Activated T-helper 2 cell treated with anti-CD3 and anti-CD28 coated beads, Interferon-gamma antibody, Interleukin-2, Interleukin-4, amounts not matched to agents 10 μg/mL and 5 μg/mL and 100 μg/mL, durations not matched to agents 14 hours and 24 hours and 36 hours (primary cell): ENCODE measurements at places on chromosomes 16 and 17. TPM values are rescaled to one million over a fixed set of nuclear protein-coding genes. Genes with fewer than 3 reads are reported as not detected.

DNA sequence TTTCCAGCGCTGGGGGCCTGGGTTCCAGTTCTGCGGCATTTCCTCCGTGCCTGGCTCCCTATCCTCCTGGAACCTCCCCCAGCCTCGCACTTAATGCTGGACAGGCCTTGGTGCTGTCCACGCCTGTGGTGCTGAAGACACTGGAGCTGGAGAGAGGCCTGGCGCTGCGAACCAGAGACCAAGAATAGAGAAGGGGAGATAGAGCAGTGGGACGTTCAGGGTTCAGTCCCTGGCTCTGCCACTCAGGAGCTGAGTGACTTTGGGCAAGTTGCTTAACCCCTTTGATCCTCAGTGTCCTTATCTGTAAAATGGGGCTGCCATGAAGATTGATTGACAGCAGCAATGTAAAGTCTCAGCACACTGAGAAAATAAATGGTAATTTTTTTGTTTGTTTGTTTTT lies 11.9 kb downstream of the SBK1 start:
- no peaks in the 10 kb centered on the region for H3K27me3 ChIP-seq
- H3K27ac ChIP-seq = no peak overlapping the region
- no peak for DNase-seq

GRCh38 chr17:43534909-43535308 lies 11.2 kb downstream of the ETV4 start:
- H3K36me3 ChIP-seq = no peaks in the 10 kb centered on the region
- DNase-seq = no peak
- no peak overlapping the region for H3K27ac ChIP-seq
- no peaks in the 10 kb centered on the region for H3K27me3 ChIP-seq
- H3K4me1 ChIP-seq = peaks cover 4% of the 10 kb centered on the region

The CACNA1G gene
- not detected in 2 replicates for total RNA-seq

- H3K27me3 ChIP-seq = no peaks in the 10 kb centered on the region
- H3K27ac ChIP-seq = no peak overlapping the region
- no peak for DNase-seq
- H3K4me3 ChIP-seq = no peak overlapping the region
- H3K4me1 ChIP-seq = no peaks in the 10 kb centered on the region
- no peaks in the 10 kb centered on the region for H3K36me3 ChIP-seq
Observed at GRCh38 chr16:56286809-56287208, 95.5 kb downstream of the GNAO1 start.

The ARHGDIG gene
- 0.82 TPM in 1 of 2 replicates, not detected in the other for total RNA-seq

The MYH13 gene
- not detected in 2 replicates for total RNA-seq

GRCh38 chr17:73657473-73658116 lies 13.3 kb upstream of the SDK2 start:
- H3K27ac ChIP-seq = no peak overlapping the region
- no peaks in the 10 kb centered on the region for H3K4me1 ChIP-seq
- no peaks in the 10 kb centered on the region for H3K36me3 ChIP-seq
- DNase-seq = no peak
- peaks cover 15% of the 10 kb centered on the region for H3K27me3 ChIP-seq

GRCh38 chr17:18946536-18946935 lies 5.4 kb upstream of the SLC5A10 start:
- no peaks in the 10 kb centered on the region for H3K36me3 ChIP-seq
- H3K27ac ChIP-seq = no peak overlapping the region
- H3K4me3 ChIP-seq = no peak overlapping the region
- H3K27me3 ChIP-seq = peaks cover 38% of the 10 kb centered on the region
- DNase-seq = no peak

DNA sequence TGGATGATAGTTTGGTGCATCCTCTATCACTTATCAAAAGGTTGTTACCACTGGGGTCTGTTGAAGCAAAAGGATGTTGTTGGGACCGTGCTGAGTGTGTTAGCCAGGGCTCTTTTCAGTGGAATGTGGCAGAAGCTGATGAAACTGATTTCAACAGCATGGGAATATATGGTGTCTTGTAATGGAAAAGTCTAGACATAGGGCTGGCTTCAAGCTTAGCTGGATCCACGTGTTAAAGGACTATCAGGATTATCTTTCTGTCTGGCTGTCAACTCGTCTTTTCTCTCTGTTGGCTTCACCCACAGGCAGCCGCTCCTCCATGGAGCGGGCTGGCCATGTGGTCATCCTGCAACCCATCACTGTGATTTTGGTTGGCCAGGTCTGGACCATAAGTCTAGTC lies 8.7 kb downstream of the SNX29 start:
- no peaks in the 10 kb centered on the region for H3K27me3 ChIP-seq
- no peak for DNase-seq
- no peak overlapping the region for H3K4me3 ChIP-seq
- H3K27ac ChIP-seq = no peak overlapping the region
- H3K36me3 ChIP-seq = no peaks in the 10 kb centered on the region

The PRR11 gene
- total RNA-seq = 50.2 and 51.5 TPM in 2 replicates

- no peaks in the 10 kb centered on the region for H3K27me3 ChIP-seq
- H3K27ac ChIP-seq = no peak overlapping the region
- no peaks in the 10 kb centered on the region for H3K4me1 ChIP-seq
- no peak overlapping the region for H3K4me3 ChIP-seq
Observed at GRCh38 chr16:9556949-9557665, 465.7 kb downstream of the HAPSTR1 start.

- no peaks in the 10 kb centered on the region for H3K27me3 ChIP-seq
- DNase-seq = no peak
- no peaks in the 10 kb centered on the region for H3K4me1 ChIP-seq
- H3K36me3 ChIP-seq = no peaks in the 10 kb centered on the region
- H3K27ac ChIP-seq = no peak overlapping the region
Observed at GRCh38 chr17:80045703-80046102, 9.3 kb downstream of the CCDC40 start.

GRCh38 chr16:28011971-28012445 lies 51.5 kb downstream of the GSG1L start:
- no peak overlapping the region for H3K27ac ChIP-seq
- H3K36me3 ChIP-seq = no peaks in the 10 kb centered on the region
- no peak overlapping the region for H3K4me3 ChIP-seq

DNA sequence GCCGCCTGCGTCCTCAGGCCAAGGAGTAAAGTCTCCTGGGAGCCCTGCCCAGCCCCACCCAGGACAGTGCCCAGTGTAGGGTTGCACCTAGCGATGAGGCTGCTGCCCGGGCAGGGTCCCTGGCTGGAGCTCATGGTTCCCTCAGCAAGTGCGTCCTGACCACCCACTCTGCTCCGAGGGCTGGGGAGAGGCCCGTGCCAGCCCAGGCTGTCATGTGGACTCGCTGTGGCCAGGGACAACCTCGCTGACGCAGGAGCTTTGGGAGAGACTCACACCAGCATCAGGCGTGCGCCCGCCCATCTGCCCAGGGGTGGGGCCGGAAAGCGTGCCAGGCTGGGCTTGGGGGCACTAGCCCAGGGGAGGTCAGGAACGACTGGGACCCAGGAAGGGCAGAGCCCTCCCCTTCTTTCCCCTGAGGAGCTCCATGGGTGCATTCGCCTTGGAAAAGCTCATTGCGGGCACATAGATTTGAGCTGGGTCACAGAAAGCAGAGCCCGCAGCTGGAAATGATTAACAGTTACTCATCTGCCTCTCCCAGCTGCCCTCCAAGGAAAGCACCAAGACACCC lies 19.7 kb downstream of the DPEP1 start:
- DNase-seq = no peak
- no peaks in the 10 kb centered on the region for H3K36me3 ChIP-seq
- H3K4me3 ChIP-seq = no peak overlapping the region
- no peaks in the 10 kb centered on the region for H3K27me3 ChIP-seq
- H3K4me1 ChIP-seq = no peaks in the 10 kb centered on the region

GRCh38 chr17:68197091-68197996 lies 50.5 kb upstream of the AMZ2 start:
- H3K27ac ChIP-seq = no peak overlapping the region
- H3K4me1 ChIP-seq = peaks cover 23% of the 10 kb centered on the region
- H3K27me3 ChIP-seq = peaks cover 48% of the 10 kb centered on the region
- H3K4me3 ChIP-seq = peak overlapping the region; percentile 45
- peaks cover 5% of the 10 kb centered on the region for H3K36me3 ChIP-seq
- no peak for DNase-seq

The TBC1D3K gene
- total RNA-seq = not detected in 2 replicates

The TMIGD1 gene
- not detected in 2 replicates for total RNA-seq

The SNAI3 gene
- total RNA-seq = 2.0 and 2.3 TPM in 2 replicates

DNA sequence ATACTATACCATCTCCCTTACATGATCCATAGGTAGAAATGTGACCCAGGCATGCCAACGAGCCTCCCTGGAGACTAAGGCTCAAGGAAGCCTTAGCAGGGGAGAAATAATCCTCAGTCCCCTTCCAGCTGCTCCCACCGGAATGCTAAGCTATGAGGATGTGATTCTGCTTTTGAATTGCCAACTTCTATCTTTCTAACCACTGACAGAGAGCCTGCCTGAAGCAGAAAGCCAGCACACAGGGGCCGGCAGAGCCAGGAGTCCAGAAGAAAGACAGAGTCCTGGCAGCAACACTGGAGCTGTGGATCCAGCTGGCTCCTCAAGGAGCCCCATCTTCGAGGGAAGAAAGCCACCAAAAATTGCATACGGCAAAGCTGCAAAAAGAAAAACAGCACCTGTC lies 579.6 kb upstream of the CDH5 start:
- no peak overlapping the region for H3K4me3 ChIP-seq
- no peak overlapping the region for H3K27ac ChIP-seq
- no peaks in the 10 kb centered on the region for H3K27me3 ChIP-seq
- no peaks in the 10 kb centered on the region for H3K4me1 ChIP-seq

DNA sequence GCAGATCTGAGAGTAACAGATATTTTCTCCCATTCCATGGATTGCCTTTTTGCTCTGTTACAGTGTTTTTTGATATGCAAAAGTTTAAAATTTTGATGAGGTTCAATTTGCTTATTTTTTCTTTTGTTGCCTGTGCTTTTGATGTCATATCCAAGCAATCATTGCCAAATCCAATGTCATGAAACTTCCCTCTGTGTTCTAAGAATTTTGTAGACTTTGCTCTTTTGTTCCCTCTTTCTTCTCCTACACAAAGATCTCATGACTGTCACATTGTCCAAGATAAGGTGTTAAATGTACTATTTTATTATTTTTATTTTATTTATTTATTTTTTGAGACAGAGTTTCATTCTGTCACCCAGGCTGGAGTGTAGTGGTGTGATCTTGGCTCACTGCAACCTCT lies 18.9 kb upstream of the KCNH6 start:
- no peaks in the 10 kb centered on the region for H3K4me1 ChIP-seq
- no peak overlapping the region for H3K4me3 ChIP-seq
- no peaks in the 10 kb centered on the region for H3K36me3 ChIP-seq
- H3K27ac ChIP-seq = no peak overlapping the region
- DNase-seq = no peak

DNA sequence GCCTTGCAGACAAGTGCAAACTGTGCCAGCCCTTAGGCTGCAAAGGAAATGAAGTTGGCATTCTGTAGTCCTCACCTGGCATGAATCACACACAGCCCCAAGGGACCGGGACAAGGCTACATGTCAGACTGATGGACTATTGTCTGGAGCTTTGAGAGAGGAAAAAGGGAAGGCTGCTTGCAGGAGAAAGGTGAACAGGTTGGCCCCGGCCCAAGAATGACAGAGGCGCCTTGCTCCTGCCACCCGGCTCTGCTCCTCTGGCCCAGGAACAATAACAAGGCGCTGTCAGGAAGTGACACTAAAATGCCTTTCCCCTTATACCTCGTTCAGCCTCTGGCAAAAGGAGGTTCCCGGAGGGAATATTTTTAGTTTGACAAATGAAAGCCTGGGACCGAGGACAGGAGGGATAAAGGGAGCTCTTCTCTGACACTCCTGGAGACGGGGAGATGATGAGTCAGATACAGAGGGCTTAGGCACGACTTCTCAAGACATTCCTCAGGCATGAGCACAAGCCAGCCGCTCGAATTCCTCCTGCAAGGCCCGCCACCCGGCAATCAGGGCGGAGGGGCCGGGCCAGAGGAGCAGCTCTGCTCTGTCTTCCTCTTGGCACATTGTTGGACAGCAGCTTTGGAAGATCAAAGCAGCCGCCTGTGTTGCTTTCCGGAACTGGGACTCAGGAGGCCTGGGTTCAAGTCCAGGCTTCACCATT lies 105.8 kb downstream of the NOG start:
- no peak for DNase-seq
- peaks cover 29% of the 10 kb centered on the region for H3K27me3 ChIP-seq
- no peaks in the 10 kb centered on the region for H3K4me1 ChIP-seq

GRCh38 chr17:18041776-18042175 lies 2.6 kb downstream of the GID4 start:
- no peaks in the 10 kb centered on the region for H3K27me3 ChIP-seq
- H3K4me1 ChIP-seq = peaks cover 32% of the 10 kb centered on the region
- no peak for DNase-seq
- H3K36me3 ChIP-seq = peaks cover 15% of the 10 kb centered on the region
- H3K27ac ChIP-seq = no peak overlapping the region

The CCL8 gene
- total RNA-seq = not detected in 2 replicates
